ENCODE measurements at places on chromosomes 3 and 15.

GRCh38 chr15:50904211-50904610 lies 4.3 kb upstream of the AP4E1 start:
- DNase-seq: no peak

GRCh38 chr15:29770796-29771195 lies 51.5 kb downstream of the TJP1 start:
- DNase-seq: peak; percentile 36

DNA sequence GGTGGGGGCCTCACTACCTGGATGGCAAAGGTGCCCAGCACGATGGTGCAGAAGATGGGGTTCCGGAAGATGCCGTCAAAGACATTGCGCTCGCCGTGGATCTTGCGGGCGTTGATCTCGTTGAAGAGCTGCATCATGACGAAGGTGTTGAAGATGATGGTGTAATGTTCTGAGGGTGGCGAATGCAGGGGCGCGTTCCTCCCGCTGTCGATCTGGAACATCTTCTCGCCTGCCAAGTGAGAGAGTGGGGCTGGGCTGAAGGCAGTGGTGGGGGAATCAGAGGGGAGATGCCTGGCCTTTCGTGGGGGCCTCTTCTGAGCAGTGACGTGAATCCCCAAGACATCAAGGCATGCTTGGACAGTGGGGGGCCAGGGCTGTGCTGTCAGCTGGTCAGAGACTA lies 19.6 kb upstream of the SEC13 start:
- DNase-seq: no peak

DNA sequence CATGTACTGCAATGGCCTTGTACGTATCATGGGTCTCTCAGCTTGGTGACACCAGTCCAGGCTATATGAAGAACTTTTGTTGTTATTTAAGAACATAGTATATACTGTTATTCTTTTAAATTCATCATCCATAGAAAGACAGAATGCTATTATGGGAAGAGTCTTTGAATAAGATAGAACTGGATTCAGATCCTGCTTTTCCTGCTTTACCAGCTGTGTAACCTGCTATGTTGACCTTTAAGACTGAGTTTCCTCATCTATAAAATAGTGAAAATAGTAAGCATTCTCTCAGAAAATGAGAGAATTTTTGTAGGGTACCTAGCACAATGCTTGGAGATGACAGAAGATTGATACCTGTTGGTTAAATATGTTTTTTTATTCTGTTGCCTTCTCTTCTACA lies 204.1 kb upstream of the TBL1XR1 start:
- DNase-seq: no peak

GRCh38 chr3:45275006-45275704 lies 49.1 kb upstream of the TMEM158 start:
- DNase-seq: no peak

DNA sequence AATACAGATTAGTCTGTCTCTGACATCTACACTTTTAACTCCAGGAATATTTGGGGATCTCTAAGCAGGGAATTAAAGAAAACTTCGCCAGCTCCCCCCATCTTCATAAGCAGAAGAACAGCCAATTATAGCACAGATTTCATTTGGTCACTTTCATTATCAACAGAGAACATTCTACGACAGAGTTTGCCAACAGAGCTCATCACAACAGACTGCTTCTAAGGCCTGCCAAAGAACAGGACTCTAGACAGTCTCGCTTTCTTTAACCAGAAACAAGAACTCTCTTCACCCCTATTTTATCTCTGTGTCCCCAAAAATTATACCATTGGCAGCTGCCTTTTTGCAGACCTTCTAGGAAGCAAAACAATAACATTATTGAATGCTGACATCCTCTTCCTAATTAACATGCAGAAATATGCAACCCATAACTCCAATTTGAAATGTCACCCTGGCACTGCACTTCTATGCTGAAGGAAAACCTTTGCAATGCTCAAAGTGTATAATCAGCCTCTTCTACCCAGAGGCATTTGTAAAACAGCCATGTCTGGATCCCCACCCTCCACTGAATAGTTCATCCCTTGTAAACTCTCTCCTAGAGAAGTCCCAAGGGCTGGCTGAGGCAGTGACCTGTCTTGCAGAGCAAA lies 552.8 kb downstream of the MAGI1 start:
- no peak for DNase-seq

DNA sequence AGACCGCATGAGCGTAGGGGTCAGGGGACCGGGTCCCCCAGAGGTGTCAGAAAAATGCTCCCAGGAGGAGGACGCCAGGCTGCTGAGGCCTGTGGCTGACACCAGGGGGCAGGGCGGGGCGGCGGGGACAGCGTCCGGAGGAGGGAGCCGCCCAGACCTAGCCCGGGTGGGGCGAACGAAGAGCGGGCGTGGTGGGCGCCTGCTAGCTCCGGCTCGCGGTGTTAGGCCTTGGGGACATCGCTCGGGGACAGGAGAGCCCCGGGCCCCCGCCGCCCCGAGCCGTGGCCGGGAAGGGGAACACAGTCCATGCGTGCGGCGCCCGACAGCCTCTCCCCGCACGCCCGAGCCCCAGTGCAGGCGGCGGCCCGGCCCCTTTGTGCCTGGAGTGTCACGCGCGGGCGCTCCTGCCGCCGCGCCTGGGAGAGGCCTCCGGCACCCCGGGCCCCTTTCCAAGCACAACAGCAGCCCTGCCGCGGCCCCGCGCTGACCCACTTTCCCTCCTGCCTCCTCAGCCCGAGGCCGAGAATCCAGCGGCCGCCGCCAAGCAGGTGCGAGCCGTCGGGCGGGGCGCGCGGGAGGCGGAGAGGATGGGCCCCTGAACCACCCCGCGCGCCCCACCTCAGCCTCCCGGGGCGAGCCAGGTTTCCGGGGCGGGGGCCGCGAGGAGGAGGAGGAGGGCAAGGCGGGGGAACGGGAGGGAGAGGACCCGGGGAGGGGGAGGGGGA lies 111.0 kb upstream of the KLF13 start:
- peak; percentile 42 for DNase-seq

- DNase-seq: no peak
Observed at GRCh38 chr3:10602769-10603768, 97.7 kb upstream of the ATP2B2 start.

GRCh38 chr3:21274079-21274571 lies 476.9 kb downstream of the ZNF385D start:
- peak; percentile 31 for DNase-seq

DNA sequence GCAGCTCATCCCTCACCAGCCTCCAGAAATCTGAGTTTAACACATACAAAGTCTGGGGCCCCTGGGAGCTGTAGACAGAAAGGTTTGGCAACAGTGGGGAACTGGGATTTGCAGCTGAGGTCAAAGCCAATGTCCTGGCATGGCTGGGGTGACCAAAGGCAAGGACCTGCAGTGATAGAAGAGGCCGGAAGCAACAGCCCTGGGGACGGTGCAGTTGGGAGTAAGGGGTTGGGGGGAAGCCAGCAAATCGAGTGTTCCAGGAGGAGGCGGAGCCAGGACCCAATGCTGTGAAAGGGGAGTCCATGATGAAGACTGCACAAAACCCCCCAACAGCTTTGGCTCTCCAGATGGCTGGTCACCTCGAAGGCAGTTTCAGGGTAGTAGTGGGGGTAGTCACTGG lies 74.1 kb upstream of the SPATA12 start:
- DNase-seq: no peak

- DNase-seq: no peak
Observed at GRCh38 chr3:194189243-194189791, 53.4 kb downstream of the HES1 start.

GRCh38 chr3:184619369-184619768 lies 57.8 kb downstream of the EPHB3 start:
- no peak for DNase-seq

- DNase-seq: no peak
Observed at GRCh38 chr3:134959516-134959915, 164.5 kb downstream of the EPHB1 start.

GRCh38 chr3:68172039-68172438 lies 517.6 kb upstream of the SUCLG2 start:
- DNase-seq: no peak

DNA sequence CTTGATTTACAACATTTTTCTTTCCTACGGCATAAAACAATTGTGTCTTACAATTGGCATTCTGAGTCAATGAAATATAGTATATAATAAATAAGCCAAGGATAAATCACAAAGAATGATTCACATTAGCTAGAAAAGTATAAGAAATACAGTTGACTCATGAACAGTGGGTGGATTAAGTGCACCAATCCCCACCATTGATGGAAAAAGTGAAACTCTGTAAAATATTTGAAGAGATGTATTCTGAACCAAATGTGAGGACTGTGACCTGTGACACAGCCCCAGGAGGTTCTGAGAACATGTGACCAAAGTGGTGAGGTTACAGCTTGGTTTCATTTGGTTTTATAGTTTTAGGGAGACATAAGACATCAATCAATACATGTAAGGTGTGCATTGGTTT lies 227.5 kb downstream of the ALCAM start:
- DNase-seq: peak; percentile 29

- no peak for DNase-seq
Observed at GRCh38 chr3:187735383-187735782, 9.9 kb downstream of the BCL6 start.

- no peak for DNase-seq
Observed at GRCh38 chr3:122076491-122077292, 21.5 kb downstream of the CD86 start.

- DNase-seq: peak; percentile 62
Observed at GRCh38 chr3:150414258-150414657, 6.2 kb downstream of the TSC22D2 start.

- no peak for DNase-seq
Observed at GRCh38 chr15:67118808-67119207, 53.4 kb downstream of the SMAD3 start.

- no peak for DNase-seq
Observed at GRCh38 chr3:10232137-10232536, 16.1 kb upstream of the TATDN2 start.

- DNase-seq: no peak
Observed at GRCh38 chr3:126269354-126269753, 87.9 kb downstream of the KLF15 start.

DNA sequence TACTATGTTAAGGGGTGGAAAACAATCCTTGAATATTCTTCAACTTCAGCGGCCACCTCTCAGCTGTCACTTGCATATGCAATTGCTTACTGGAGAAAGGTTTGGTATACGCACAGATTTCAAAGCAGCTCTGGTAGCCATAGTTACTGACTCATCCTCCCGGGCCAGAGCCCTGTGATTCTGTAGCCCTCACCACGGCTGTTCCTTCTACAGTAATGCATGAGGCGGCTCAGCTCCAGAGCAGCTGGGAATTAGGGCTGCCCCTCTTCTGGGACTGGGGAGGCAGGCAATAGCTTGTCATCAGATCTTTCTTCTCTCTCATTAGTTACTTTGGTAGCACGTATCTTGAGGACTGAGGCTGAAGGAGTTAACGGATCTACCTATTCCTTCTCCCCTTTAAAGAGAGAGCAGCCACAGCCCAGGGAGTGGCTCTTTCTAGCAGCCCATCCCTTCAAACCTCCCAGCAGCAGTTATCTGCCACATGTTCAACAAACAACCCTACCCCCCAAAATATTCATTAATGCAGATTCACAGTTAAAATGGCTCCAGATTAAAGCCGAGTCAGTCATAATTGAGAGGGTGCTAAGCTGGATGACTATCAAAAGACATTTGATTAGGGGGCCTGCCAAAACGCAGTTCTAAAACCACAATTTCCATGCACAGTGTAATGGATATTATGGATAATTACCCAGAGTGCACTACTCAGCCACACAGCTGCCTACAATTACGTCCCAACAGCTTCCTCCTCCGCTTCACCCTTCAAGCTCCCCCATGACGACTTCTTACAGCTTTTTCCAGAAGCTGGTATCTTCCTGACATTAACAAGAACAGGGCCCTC lies 54.7 kb downstream of the ETV5 start:
- DNase-seq: peak; percentile 9

- no peak for DNase-seq
Observed at GRCh38 chr3:120052225-120052624, 42.0 kb downstream of the GSK3B start.

GRCh38 chr3:76096036-76096435 lies 310.7 kb upstream of the ZNF717 start:
- DNase-seq: no peak

- DNase-seq: no peak
Observed at GRCh38 chr3:177686671-177687070, 489.4 kb upstream of the TBL1XR1 start.

DNA sequence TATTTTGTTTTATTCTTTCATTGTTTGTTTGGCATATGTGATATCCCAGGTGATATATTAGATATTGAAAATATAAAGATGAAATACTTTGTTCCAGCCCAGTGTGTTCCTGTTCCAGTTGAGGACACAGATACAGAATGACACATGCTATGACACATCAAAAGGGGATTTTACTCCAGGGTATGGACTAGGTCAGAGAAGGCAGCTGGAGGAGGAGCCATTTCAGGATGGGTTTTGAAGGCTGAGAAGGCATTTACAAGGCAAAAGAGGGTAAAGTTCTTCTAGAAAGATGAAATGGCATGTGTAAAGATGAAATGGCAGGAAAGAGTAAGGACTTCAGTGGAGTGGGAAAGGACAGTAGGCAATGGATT lies 163.8 kb downstream of the ZIC1 start:
- DNase-seq: peak; percentile 16

DNA sequence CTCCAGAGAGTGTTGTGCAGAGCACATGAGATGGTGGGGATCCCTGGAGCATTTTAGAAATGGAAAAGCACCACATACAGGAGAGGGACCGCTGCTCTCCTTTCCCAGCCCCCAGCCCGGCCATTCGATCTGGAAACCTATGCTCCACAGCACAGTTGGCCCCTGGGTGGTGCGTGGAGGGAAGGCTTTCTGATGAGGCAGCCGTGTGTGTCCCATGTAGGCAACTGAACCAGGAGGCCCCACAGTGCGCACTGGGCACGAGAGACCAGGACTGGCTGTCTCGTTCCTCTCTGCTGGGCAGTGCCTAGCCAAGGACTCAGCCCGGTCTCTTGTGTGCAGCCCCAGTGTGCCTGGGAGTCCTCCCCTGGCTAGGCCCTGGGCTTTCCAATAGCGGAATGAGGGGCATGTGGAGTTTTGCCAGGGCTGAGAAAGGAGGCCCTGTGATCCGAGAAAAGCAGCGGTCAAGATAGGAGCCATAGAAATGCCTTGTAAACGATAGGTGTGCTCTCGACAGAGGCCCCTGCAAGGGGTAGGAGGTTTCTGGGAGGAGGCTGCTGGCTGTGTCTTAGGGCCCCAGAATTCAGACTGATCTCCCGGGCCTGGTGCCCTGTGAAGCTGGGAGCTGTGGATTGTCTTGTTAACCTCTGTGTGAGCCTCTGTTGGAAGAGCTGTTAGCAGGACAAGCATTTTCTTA lies 39.0 kb downstream of the CHDH start:
- no peak for DNase-seq

DNA sequence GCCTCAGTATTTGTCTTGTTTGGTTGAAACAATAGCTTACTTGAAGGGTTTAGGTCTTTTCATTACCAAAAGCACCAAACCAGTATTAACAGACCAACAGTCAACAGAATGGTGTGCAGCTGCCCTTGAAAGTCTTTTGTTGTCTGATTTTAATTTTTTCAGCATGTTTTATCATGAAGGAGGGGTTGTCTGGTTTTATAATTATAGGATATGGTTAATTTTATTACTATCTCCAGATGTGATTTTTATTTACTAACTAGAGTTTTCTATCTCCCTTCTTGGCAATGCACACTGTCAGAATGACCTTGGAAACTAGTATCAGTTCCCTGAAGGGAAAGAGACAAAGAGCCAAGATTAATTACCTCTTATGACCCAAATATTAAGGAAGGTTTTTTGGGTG lies 9.2 kb upstream of the CD200R1L start:
- DNase-seq: no peak
